ENCODE measurements at places on chromosomes 2 and 18. TPM values are rescaled to one million over a fixed set of nuclear protein-coding genes. Genes with fewer than 3 reads are reported as not detected.

The UGT1A5 gene
- not detected for total RNA-seq

The REL gene
- 3.2 TPM for total RNA-seq

The GRHL1 gene
- total RNA-seq: 1.3 TPM

The EMILIN1 gene
- 170 TPM for total RNA-seq

The CAPN14 gene
- not detected for total RNA-seq

The ZSWIM2 gene
- total RNA-seq: not detected

DNA sequence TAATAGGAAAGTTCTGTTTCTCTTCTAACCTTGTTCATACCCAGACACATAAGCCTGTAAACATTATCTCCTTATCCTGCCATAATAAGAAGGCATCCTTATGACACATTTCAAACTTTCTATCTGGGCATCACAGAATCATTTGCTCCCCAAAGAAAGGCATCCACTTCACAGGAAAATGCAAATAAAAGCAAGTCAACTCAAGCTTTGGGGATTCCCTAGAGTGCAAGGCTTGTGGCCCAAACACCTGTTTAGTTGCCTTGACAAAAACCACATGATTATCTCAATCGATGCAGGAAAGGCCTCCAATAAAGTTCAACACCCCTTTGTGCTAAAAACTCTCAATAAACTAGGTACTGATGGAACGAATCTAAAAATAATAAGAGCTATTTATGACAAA lies 195.7 kb upstream of the GALNT5 start:
- DNase-seq: no peak

- no peak for DNase-seq
Measured at GRCh38 chr2:24439971-24440340, 51.1 kb upstream of the NCOA1 start.

GRCh38 chr2:175234153-175234552 lies 52.6 kb upstream of the ATP5MC3 start:
- DNase-seq: no peak

- DNase-seq: no peak
Measured at GRCh38 chr18:39753178-39753577, 2187.6 kb upstream of the CELF4 start.

DNA sequence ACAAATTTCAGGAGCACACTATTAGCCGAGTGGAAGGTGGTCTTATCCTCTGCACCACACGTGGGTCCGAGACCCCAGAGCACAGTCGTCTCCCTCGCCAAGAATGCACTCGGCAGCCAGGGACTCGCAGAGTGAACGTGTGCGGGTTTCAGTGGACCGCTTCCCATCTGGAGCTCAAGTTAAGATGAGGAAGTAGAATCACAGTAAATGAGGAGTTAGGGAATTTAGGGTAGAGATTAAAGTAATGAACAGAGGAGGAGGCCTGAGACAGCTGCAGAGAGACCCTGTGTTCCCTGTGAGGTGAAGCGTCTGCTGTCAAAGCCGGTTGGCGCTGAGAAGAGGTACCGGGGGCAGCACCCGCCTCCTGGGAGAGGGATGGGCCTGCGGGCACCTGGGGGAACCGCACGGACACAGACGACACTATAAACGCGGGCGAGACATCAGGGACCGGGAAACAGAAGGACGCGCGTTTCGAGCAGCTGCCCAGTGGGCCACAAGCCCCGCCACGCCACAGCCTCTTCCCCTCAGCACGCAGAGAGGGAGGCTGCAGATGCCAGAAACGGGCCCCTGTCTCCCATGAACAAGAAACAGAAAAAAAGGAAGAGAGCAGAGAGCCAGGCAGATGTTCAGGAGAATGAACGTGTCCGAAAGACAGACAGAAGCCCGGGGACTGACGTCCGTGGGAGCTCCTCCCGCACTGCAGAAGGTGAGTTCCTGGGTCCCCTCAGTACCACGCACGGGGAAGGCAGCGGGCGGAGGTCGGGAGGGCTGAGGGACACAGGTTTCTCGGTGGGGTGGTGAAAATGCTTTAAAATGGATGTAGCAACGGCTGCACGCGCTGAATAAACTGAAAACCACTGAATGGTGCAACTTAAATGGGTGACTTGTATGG lies 5.4 kb upstream of the KCNG2 start:
- no peak for DNase-seq

DNA sequence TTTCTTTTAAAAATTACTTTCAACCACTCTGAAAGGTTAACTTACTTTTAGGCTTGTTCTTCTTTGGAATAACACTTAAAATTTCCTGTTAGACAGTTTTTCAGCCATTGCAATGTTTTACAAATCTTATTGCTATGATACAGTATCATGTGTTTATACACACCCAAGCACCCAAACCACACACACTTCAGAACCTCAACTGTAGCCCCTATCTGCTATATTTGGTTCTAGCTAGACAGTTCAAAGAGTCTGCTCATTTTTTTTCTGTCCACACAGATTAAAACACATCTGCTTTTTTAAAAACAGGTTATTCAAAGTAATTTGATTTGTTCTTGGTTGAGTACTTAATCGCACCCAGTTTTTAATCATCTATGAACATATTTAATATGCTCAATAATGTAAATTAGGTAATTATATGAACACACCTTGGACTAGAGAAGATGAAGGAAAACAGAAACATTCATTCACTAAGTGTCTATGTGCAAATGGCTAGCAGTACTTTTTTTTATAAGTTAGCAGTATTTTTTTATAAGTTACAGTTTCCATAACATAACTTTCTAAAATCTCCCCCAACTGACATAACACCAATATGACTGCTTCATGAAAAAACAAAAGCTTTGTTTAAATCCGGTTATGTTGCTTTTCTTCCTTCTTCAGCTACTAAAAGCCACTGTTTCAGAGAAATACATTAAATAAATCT lies 17.6 kb downstream of the FBXO11 start:
- DNase-seq: no peak

DNA sequence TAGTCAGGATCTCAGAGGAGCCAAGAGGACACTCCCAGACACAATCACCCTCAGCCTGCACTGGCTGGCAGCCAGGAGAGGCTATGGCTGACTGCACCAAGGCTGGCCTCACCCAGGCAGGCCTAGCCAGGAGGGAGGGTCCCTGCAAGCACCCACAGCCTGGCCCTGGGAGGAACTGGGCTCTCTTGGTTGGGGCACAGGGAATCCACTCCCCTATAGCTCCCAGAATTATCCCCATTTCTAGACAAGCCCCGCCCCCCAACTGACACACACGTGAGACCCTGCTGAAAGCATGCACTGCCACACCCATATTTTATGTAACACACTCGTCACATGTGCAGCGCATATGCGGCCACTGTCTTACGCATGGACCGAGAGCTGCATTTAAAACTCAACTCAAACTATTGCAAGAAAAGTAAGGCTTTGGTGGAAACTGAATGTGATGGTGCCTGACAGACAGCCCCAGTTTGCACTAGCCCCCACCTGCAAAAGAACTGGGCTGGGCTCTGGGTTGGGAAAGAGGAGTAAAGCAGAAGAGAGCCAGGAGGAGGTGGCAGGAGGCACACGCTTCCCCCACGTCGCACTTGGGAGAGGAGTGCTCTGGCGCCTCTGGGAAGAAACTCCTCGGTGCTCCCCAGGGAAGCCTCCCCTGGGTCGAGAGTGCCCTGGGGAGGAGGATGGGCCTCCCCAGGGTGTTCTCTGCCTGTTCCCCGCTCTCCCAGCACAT lies 28.9 kb upstream of the ARHGEF4 start:
- no peak for DNase-seq

DNA sequence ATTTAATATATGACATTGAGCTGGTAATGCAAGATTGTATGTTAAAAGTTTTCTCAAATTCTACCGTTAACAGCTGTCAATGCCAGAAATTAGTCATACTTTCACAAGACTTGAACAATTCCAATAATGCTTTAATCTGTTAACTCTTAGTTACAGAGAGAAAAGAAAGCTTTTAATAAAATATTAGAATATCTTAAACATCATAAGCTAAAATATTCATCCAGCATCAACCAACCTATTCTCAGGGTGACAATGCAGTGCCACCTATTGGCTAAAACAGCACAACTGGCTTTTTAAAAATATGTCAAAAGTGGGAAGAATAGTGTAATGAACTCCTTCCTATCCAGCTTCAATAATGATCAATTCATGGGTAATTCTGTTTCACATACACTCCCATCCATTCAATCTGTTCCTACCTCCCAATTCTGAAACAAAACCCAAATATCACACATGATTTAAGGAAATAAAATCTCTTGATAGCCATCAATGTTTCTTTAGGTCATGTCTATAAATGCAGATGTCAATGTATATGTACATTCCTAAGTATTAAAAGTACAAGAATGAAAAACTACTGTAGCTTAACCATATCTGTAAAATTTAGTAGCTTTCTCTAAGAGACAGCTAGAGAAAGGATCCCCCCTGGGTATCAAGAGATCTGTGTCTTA lies 79.8 kb upstream of the CCDC141 start:
- DNase-seq: no peak

DNA sequence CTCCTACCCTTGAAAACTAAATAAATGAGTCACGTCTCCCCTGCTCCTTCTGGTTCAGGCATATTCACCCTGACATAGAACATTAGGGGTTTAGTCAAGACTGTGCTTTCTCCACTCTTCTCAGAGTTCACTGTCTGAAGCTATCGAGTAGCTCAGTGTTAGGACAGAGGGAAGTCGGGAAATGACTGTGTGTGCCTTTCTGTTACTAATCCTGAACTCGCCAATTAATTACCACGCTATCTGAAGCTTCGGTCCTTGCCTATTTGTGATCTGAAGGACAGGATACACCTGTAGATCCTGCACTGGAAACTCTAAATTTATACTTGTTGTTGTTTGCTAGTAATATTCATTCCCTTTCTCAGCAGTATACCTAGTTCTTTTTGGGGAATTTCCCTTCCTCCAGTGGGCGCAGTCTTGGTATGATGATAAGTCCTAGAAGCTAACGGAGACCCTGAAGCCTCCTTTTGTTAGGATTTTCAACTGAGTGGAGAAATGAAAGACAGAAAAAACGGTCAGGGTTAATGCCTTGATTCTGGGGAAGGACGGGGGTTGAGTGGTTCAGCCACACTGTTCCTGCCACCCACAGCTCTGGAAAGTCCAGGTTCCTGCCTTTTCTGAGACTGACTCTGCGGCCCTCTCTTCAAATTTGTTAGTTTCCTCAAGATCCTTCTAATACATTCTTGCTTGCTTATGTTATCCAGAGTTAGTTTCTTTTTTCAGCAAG lies 218.0 kb downstream of the DLGAP1 start:
- DNase-seq: no peak

DNA sequence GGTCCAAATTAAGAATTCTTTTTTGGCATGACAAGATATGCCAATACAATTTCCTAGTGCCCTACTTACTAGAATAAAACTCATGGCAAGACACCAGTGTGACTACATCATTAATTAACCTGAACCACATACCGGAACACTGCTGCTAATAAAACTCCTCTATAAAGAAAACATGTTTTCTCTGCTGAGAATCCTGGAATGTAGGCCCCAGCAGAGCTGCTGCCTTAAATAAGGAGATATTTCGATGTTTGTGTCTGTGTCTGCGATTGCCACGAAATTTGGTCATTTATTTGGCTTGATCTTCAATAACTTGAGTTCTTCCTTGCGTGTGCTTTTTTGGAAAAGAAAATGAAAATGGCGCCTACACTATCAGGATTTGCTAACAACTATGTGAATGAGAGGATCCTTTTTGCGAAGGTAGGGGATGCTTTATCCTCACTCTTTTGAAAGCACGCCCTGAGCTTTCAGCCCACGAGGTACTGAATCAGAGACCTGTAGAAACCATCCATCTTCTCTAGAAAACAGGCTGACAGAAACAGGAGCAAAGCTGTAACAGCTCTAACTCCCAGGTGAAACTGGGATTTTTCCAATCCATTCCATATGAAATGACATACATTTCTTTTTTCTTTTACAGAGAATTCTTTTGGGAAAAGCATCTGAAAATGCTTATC lies 27.0 kb downstream of the KLF7 start:
- no peak for DNase-seq

DNA sequence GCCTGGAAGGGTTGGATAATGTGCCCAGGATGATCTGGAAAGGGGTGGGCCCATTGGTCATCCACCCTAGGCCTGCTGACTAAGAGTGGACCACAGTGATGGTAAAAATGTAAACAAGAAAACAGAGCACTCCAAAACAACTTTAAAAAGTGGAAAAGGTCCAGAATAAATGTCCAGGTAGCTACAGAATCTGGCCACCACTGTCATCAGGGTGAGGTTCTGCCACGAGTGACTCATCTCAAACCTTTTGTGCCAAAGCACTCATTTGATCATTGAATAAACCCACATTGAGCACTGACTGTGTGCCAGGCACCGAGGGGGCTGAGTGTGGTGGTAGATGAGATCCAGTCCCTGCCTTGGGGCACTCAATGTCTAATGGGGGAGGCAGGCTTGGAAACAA lies 64.9 kb downstream of the EMX1 start:
- DNase-seq: peak; percentile 44

DNA sequence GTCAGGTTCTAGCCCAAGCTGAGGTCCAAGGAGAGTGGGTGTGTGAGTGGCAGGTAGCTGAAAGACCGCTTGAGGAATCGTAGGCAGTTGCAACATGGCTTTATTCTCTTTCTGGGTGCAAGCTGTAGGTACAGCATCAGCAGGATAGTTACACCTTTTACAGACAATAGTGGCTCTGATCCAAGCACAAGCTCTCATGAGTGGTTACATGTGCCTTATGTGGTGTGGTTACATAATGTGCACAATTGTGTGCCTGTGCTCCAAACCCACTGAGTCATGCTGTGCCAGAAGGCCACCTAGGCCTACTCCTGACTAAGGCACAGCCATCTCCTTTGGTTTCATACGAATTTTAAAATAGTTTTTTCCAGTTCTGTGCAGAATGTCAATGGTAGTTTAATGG lies 227.6 kb downstream of the SATB2 start:
- DNase-seq: peak; percentile 16

DNA sequence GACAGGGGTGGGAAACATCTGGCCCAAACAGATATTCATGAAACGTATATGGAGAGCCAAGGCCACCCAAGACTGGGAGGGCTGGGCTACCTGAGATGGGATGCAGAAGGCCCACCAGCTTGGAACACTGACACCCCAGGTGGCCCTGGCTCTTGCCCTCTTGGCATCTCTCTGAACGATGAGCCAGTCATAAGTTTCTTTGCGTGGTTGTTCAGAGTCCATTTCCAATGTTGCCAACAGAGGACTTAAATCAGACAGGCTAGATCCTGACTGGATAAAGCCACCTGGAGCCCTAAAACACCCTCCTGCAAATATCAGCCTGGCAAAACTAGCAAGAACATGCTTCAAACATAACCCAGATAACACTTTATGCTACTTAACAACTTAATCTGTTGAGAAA lies 42.6 kb downstream of the LPIN2 start:
- DNase-seq: no peak

DNA sequence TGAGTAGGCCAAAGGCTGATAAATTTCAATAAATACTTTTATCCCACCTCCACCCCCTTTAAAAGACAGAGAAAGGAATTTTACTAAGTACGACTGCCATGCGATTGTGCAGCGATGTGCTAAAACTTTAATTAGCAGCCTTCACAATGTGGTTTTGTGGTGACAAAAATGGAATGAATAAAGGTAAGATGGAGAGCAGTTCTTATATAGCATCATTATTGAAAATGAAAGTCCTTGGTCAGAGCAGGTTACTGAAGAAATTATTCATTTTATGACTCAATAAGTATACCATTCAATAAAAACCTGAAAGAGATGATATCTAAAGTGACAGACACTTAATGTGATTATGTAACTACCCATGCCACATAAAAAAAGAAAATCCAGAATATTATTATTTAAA lies 33.2 kb upstream of the MTIF2 start:
- no peak for DNase-seq
